ENCODE measurements at places on chromosomes 12 and 14.
A peak's percentile ranks its signal among the peaks of the same experiment; 100 is the strongest.

GRCh38 chr14:65476942-65477318 is 64.4 kb downstream of the FUT8 start:
- DNase-seq, result no peak

- DNase-seq, result no peak
Observed at GRCh38 chr14:61530896-61531295, 164.4 kb upstream of the HIF1A start.

DNA sequence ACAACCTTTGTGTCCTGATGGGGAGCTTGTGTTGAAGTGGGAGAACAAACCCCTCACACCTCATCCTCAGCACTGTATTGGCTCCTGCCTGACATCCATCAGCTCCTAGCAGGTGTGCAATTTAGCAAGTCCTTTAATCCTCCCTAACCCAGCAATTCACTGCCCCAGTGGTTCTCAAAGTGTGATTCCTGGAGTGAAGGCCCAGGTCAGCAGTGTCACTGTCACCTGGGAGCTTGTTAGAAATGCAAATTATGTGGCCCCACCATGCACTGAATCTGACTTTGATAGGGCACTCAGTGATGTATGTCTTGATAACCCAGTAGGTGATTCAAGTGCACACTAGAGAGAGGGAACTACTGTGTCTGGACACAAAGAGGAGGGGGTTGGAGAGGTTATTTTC is 133.6 kb downstream of the FGD4 start:
- DNase-seq, result no peak

GRCh38 chr12:130636370-130636769 is 79.7 kb downstream of the RIMBP2 start:
- no peak for DNase-seq

GRCh38 chr14:71589609-71590008 is 342.6 kb upstream of the RGS6 start:
- no peak for DNase-seq

GRCh38 chr12:60947533-60947932 is 1312.7 kb upstream of the USP15 start:
- DNase-seq, result no peak

- DNase-seq, result no peak
Observed at GRCh38 chr14:76695263-76695920, 65.9 kb upstream of the VASH1 start.

GRCh38 chr12:52573743-52574142 is at the start of gene KRT74:
TSS of gene KRT74 (minus strand) at chr12:52573843. CDS start at chr12:52573777, 66 bp downstream.
- no peak for DNase-seq

- DNase-seq, result no peak
Observed at GRCh38 chr12:108371801-108372344, 32.8 kb upstream of the CMKLR1 start.

DNA sequence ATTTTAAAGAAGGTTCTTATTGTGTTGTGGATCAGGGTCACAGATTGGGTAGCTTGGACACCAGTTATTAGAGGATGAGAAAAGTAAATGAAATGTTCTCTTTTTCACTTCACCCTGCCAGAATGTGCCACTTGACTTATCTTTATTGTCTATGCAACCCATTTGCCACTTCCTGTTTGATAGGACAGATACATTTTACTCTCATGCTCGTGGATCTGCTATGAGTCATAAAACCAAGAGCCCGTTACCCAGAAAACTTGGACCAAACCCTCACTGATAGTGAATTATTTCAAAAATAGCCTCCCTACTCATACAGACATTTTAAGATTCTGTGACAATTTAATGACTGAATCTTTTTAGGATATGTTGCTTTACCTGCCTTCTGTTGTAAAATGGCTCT is 1.8 kb downstream of the ISCA2 start:
- peak; percentile 42 for DNase-seq

GRCh38 chr12:123591702-123592481 is 7.5 kb downstream of the TMED2 start:
- no peak for DNase-seq

- no peak for DNase-seq
Observed at GRCh38 chr14:24110060-24110459, 4.5 kb upstream of the DCAF11 start.

DNA sequence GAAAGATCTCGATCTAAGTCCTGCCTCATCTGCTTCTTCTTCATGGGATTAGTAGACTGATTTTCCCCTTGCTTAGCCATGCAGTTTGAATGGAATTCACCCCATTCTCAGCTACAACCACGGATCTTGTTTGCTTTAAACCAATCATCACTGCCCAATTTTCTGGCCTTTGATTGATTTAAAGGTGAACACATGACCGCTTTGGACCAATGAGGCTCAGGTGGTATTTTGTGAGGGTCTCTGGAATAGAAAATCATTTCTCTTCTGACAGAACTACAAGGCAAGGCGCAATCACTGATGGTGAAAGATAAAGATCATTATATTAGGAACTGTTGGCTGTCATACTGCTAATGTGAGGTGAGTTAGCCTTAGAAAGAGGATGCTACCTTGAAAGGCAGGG is 213.0 kb upstream of the PLEKHG7 start:
- no peak for DNase-seq

DNA sequence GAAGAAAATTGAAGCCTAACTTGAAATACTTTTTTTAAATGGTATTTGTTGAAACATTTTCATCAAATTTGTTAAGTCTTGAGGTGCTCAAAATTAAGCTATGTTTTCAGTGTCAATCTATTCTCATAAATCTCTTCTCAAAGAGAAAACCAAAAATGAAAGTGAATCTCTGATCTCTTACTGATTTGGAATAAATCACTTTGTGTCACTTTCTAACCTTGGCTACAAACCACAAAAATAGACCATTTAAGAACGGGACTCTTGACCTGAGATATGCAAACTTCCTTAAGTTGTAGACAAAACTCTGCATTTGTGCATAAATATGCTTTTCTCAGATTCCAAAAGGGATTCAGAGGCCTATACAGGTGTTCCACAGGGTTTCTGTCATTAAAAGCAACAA is 192.9 kb downstream of the SEC23A start:
- DNase-seq, result no peak

- DNase-seq, result no peak
Observed at GRCh38 chr12:53862831-53863230, 75.8 kb upstream of the HOXC13 start.

- no peak for DNase-seq
Observed at GRCh38 chr14:83992857-83993256, 1537.1 kb upstream of the FLRT2 start.

DNA sequence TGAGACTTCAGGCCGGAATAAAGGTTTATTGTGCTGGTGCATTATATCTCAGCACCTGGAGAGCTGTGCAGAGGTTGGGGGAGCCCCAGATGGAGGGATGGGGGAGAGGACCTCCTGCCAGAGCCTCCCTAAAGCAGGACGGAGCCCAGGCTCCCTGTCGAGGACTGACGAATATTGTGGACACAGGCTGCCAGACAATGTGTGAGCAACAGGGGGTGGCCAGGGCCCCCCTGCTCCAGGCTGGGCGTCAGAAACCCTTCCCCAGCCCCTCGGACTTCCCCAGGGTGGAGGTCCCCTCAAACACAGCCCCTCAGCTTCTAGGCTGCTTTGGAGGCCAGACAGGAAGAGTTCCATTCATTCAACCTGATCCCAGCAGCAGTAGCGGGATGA is 8.0 kb downstream of the TMEM119 start:
- no peak for DNase-seq

GRCh38 chr12:58920102-58920960 is at the start of gene LRIG3:
TSS of gene LRIG3 (minus strand) at chr12:58920504. CDS start at chr12:58920235, 269 bp downstream.
- DNase-seq, result no peak

DNA sequence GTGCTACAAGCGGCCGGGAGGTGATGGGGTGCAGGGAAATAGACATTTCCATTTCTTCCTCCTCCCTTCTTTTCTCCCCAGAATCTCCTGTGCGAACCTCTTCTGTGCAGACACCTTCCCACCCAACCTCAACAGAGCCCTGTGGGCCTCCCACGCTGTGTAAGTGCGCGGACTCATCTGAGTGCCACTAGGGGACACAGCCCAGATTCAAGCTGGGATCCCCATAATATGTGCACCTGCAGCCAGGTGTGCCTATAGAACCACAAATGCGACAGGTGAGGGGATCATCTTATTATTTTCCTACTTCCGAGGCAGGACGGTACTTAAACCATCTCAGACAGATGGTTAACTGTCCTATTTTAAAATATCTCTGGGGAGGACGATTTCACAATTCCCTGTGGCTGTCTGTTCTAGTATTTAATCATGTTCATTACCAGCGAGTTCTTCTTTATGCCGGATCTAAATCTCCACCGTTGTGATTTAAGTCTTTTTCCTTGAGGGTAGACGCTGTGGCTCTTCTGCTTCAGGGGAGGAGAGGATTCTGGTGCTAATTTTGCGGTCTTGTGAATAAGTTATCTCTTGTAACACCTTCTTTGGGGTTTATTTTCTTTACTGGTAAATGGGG is 17.2 kb upstream of the CACNA1C start:
- no peak for DNase-seq

DNA sequence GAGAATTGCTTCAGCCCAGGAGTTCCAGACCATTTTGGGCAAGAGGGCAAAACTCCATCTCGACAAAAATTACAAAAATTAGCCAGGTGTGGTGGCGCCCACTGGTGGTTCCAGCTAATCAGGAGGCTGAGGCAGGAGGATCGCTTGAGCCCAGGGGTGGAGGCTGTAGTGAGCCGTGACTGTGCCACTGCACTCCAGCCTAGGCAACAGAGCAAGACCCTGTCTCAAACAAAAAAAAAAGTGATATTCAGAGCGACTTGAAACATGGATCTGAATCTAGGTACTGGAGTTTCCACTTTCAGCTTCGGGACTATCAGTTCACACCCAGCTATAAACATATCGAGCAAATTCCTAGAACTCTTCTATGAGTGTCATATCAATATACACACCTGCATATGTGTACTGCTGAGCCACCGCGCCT is 16.3 kb upstream of the RNF34 start:
- no peak for DNase-seq

DNA sequence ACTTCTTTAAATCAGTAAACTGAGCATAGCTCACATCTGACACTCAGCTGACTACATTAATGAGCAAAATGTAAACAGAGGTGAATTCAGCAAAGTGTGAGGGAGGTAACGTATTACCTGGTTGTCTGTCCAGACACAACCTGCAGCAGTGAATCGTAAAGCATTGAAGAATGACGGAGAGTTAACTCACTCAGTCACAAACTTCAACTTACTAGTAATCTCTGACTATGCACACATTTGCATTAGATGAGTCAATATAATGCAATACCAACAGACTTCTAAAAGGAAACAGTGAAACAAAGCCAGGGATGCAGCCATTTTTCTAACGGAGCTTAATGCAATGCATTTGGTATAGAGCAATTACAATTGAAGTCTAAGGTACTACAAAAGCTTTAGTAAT is 40.0 kb downstream of the STX2 start:
- no peak for DNase-seq

DNA sequence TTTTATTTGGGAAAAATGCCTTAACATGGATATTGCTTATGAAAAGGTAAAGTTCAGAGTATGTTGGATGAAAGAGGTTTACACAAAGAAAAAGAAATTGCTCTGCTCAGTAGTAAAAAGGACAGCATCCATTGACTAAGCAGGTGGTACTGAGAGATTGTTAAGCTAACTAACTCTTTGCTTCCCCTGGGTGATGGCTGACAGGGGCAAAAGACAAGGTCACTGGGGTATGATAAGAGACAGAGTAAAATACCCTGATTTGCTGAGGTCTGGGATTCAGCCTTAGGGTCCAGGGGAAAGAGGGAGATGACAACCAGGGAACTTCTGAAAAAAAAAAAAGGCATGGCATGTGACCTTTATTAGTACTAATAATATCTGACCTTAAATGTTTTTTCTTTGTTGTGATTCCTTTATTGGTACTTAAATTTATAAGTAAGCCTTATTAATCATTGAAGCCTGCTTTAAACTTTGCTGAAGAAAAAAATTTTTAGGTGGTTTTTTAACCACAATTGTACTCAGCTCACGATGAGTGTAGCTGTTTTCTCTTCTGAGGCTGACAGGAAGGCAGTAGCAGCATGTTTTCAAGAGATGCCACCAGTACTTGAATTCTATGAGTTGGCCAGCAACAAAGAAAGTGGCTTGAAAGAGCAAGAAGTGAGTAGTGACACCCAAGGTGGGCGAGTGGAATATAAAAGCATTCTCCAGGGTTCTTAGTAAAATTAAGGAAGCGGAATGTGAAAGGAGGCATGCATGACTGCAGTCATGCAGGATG is 43.7 kb upstream of the KITLG start:
- no peak for DNase-seq
